ENCODE measurements at places on chromosomes 6 and 20.

DNA sequence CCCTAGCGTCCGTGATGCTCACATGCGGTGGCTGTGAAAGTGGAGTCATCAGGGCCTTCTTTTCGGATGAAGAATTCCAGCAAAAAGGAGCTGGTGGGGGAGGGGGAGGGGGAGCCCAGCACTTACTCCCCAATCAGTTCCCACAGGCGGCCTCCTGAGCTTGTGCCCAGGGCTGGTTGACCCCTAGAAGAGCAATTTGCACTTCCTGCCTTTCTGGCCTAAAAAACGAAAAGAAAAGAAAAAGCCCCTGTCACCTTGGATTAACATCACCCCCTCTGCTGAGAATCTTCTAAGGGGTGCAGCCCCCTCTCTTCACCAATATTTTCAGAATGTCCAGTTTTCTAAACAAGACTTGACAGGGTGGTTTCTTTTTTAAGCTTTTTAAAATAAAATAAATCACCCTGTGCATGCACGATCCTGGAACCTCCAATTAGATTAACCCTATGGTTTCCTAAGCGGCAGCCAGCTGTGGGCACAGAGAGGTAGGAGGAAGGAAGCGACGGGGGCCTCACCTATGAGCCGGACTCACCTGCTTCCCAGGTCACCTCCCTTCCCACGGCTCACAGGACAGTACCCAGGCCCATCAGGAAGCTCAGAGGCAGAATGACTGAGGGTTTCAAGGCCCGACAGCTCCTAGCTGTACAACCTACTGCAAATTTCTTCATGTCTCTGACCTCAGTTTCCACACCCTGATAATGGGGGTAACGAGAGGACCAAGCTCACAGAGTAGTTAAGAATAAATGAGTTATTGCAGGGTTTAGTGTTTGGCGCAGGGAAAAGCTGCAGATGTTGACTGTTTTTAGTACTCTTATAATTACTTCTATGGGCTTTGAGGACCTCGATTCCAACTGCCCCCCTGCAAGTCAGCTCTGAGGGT is 10.5 kb upstream of the TGM2 start:
- DNase-seq, result no peak

GRCh38 chr6:43627008-43627825 is 1.8 kb downstream of the GTPBP2 start:
- no peak for DNase-seq

DNA sequence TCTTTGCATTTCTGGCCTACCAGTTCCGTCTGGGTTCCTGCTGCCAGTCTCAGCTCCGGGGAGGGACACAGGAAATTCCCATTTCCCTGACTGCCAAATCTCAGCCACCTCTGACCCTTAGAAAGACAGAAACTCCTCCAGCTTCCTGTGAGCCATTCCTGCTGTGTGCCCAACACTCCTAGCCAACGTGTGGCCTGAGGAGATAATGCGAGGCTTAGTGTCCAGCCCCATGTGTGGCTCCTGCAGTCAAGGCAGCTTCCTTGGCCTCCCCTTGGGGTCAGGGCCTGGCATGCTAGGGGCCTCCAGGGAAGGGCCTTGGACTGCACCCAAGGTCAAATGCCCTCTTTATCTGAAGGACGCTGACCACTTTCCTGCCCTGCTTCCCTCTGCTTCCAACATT is 45.1 kb downstream of the MAFB start:
- DNase-seq, result no peak

- DNase-seq, result no peak
Observed at GRCh38 chr6:39389484-39389767, 66.9 kb upstream of the KCNK16 start.

DNA sequence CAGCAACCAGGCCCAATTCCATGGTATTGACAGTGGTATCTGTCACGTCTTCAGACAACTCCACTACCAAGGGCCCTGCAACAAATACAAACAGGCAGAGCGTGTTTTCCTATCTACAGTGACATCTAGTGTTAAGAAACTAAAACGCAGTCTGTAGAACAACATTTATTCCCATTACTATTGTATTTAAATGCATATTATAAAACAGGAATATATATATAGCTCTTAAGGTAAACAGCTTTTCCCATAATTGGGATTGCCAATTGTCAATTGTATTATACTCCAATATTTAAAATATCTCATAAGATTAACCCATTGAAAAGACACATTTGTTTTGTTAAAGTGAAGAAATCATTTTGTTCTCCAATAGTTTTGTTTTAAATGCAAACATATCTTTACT is 97.2 kb downstream of the KIF16B start:
- DNase-seq, result peak; percentile 83

DNA sequence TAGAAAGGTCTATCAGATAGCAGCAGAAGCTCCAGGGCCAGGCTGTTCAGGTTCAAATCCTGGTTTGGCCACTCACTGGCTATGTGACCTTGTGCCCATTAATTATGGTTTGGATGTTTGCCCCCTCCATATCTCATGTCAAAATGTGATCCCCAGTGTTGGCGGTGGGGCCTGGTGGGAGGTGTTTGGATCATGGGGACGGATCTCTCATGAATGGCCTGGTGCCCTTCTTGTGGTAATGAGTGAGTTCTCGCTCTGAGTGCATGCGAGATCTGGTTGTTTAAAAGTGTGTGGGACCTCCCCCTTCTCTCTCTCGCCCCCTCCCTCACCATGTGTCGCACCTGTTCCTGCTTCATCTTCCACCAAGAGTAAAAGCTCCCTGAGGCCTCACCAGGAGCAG is 240.9 kb downstream of the LRFN2 start:
- no peak for DNase-seq

DNA sequence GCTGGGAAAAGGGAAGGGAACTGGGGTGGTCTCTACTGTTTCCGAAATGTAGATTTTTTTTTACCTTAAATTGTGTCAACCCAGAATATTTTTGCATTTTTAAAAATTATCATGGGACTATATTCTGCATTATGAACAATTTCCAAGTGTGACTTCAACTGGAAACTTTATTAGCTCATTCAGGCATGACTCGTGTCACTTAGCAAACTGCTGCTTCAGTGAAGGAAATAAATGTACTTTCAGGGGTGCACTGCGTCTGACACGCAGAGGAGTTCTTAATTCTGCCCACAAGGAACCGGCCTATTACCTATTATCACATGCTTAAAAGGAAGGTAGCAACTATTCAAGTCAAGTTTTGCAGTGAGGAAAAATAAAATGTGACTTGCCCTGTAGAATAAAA is 291.3 kb upstream of the PRDM1 start:
- DNase-seq, result no peak
